Stimulated activated naive CD4-positive, alpha-beta T cell (primary cell): ENCODE measurements at places on chromosomes 7 and 10.

- DNase-seq, result no peak
Measured at GRCh38 chr7:20598459-20599309, 16.8 kb upstream of the ABCB5 start.

GRCh38 chr10:49288341-49289065 is 10.5 kb upstream of the C10orf71 start:
- DNase-seq, result no peak

GRCh38 chr7:130113887-130114286 is 43.6 kb downstream of the KLHDC10 start:
- no peak for DNase-seq

- DNase-seq, result no peak
Measured at GRCh38 chr7:69744026-69744425, 145.8 kb downstream of the AUTS2 start.

- no peak for DNase-seq
Measured at GRCh38 chr10:89476150-89476549, 59.2 kb downstream of the SLC16A12 start.

- no peak for DNase-seq
Measured at GRCh38 chr7:108059526-108059925, 56.6 kb upstream of the LAMB1 start.

DNA sequence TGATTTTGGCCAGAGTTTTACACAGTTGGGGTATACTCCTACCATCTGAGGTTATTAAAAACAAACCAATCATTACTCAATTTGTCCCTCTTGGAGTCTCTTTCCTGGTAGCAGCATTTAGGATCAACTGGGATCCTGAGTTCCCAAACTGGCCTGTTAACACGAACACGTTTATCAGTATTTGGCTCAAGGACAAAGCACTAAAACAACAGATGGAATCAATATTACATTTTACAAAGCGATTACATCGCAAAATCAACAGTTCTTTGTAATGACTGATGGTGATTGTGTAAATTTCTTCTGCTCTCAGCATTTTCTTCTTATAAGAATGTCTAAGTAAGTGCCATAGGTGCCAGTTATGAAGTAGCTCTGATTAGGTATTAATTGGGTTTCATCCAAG is 582.9 kb upstream of the ANKRD30A start:
- DNase-seq, result no peak

DNA sequence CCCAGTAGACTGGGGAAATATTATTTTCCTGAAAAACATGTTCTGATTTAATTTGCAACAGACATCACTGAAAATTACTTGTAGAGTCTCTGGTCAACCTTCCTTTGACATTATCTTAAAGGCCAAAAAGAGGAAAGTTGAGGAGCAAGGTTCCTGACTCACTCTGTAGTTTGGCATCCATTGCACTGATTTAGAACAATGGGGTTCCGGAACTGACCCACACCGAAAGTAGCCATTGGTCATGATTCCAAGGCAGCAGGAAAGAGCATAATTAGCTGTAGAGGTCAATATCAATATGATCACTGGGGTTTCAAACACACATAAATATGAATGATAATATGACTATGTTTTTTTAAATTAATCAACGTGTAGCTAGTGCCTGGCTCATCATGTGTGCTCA is 65.8 kb downstream of the DNMBP start:
- DNase-seq, result no peak

DNA sequence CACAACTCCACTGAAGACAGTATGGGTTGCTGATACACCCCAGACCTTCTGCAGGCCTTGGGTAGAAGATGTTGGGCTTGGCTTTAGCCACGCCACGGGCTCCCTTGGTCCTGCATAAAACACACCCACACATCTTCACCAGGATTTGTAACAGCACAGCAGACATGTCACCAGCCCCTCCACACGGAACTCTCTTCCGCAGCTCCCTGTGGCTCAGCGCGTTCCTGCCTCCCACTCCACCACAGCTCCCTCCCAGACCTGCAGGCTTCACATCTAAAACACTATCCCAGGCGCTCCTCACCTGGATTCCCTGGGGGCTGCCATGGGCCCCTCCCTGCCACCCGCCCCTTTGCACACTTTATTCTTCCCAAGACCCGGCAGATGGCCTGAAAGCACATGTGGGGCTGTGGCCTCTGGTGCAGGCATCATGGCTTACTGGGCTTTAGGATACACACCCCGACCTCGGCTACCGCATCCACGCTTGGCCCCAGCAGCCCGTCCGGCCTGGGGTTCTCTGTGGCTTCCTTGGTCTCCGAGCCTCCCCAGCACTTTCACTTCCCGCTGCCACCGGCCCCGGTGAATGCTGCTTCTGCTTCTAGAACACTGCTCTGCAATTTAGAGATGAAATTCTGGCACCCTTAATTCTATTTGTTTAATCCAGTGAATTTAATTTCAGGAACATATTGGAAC is 432.9 kb downstream of the DNAJB6 start:
- no peak for DNase-seq

- DNase-seq, result no peak
Measured at GRCh38 chr10:17787087-17787961, 21.8 kb upstream of the MRC1 start.

DNA sequence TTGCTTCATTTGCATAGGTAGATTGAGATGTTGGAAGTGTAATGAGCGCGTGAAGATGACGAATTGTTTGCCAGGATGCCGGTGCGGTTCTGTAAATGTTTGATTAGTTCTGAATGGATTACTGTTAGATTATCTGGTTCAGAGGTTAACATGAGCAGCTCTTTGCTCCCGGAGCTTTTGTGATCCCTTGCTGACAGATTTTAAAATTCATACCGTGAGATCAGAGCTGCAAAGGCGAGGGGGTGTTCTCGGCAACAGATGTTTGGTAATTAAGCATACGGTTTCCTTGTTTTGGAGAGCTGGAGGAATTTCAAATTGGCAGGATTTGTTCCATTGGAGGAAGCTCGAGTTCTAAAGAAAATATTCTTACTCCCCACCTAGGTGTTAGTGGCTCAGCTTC is 237.8 kb upstream of the GPR26 start:
- DNase-seq, result no peak

- DNase-seq, result peak; percentile 52
Measured at GRCh38 chr10:13271552-13272163, 28.2 kb downstream of the PHYH start.

DNA sequence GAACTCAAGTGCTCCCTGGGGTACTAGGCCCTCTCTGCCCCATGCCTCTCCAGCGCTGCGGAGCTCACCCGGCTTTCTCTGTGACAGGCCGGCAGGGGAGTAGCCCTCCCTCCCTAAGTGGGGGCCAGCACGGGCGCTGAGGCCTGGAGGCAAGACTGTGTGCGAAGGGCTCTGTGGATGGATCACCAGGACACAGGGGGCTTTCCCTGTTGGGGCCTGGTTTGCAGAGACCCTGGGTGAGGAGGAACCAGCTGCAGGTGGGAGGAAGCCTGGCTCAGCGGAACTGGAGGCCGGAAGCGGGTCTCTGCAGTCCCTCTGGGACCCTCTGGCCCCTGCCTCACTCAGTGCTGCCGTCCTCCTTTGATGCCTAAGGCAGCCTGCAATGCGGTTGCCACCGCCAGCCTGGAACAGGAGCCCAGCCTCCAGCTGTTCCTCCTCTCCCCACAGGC is 106.0 kb downstream of the CYTH3 start:
- no peak for DNase-seq

- DNase-seq, result no peak
Measured at GRCh38 chr7:6399351-6399750, 48.4 kb downstream of the DAGLB start.

- no peak for DNase-seq
Measured at GRCh38 chr10:21519941-21520436, 5.5 kb downstream of the SKIDA1 start.

DNA sequence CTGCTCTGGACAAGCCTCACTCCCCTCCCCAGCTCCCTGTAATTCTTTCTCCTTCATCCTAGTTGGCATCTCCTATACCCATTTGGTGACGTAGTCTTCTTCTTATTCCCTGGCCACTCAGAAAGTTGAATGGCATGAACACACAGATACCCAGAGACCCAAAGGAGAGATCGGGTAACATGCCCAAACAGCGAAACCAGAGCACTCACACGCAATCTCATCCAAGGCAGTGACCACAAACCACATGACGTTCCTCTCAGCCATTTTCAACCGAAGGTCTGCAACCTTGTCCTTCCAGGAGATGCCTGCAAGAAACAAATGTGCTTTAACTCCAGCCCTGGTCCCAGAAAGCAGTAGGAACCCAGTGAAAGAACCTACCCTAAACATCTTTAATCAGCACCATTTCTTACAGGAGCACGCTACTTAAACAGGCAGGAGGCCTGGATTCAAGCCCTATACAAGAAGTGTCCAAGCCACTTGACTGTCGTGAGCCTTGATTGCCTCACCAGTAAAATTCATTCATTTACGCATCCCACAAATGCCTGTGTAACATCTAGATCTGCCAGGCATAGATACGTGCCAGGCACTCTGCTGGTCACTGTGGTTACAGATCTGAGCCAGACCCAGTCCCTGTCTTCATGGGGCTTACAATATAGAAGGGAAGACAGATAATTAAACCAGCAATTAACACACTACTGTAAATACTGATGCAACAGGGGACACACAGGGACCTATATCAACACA is 37.1 kb downstream of the XPNPEP1 start:
- DNase-seq, result no peak

GRCh38 chr10:68553138-68553537 is 7.0 kb upstream of the TET1 start:
- no peak for DNase-seq

- DNase-seq, result no peak
Measured at GRCh38 chr10:77628906-77629730, 8.5 kb downstream of the KCNMA1 start.

GRCh38 chr7:131154380-131154779 is 173.3 kb upstream of the MKLN1 start:
- no peak for DNase-seq

DNA sequence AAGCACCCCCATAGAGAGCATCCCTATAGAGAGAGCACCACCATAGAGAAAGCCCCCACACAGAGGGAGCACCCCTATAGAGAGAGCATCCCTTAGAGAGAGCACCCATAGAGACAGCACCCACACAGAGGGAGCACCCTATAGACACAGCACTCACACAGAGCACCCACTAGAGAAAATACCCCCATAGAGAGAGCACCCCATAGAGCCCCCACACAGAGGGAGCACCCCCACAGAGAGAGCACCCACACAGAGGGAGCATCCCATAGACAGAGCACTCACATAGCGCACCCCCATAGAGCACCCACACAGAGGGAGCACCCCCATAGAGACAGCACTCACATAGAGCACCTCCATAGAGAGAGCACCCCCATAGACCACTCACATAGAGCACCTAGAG is 48.6 kb downstream of the INSIG1 start:
- no peak for DNase-seq

DNA sequence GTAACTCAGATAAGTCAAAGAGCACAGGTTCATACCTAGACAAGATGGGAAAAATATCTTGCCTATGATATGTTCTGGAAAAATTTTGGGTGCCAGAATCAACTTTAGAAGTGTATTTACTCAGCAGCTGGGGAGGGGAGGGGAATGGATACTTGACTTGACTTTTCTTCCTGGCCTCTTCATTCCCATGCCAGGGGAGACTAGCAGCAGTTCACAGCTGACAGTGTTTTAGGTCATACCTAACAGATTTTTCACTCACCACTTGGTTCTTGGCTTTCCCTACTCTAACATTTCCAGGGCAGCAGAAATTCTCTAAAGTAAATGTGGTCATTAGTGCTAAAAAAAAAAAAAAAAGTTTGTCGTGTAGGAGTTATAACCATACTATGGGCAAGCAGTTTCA is 46.3 kb downstream of the TAS2R16 start:
- no peak for DNase-seq

DNA sequence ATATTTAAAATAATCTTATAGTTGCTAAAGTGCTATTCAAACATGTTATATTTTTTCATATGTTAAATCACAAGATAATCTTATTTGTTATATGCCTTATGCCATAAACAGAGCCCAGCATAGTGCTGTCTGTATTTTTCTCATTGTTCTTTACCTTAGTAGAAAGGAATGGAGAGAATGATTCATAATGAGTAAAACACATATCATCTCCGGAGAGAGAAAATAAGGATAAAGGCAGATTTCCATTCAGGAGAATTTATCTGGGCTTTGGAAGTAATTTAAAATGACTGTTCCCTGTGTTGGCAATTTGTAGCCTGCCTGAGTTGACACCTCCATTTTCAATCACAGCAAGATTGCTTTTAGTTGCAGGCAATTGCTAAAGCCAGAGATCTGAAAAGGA is 30.2 kb downstream of the CHN2 start:
- no peak for DNase-seq

DNA sequence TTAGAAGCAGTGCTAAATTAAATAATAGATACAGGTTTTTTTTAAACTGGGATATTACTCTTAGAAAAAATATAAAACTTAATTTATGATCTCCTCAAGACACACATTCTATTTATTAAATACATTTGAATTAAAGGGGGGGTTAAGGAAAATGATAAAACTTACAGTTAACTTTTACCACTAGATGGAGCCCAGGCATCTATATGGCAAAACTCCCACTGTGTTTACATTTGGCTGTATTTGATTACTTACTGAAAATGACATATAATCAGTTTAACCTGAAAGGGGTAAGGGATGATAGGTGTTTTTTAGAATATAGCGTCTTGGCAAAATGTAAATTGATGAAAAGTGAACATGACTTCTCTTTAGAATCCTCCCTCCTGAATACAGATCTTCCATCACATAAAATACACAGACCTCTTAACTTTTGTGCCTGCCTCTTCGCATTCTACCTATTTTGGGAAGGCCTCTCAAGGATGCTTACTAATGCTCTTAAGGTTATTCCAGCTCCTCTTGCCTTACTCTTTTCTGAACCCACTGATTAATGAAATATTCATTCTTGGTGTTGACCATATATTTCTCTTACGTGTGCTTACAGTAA is 235.7 kb downstream of the AGMO start:
- DNase-seq, result no peak

GRCh38 chr10:53744746-53745145 is 972.2 kb upstream of the MBL2 start:
- DNase-seq, result no peak

GRCh38 chr7:155824227-155824886 is 12.1 kb upstream of the SHH start:
- DNase-seq, result no peak

DNA sequence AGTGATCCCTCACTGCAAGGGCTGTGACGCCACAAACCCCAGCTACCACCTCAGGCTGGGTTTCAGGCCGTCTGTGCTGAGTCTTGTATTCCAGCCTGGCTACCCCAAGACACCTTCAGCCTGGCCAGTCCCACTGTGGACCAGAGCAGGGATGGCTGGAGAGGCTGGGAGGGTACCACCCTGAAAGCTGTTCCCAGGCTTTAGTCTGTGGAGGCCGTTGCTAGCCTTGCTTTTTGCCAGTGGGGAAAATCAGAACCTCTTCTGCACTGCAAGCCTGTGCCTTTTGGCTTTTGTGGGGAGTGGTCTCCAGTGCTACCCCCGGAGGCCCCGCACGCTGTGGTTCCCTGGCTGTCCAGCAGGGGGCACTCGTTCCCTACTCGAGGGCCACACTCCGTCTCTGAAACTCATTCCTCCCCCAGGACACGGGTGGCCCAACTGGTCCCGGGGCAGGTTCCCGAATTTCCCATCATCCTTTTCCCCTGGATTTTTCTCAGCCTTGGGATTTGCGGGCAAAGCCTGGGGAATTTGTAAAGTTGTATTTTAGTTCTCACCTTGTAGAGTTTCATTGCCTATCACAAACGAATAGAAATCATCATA is 128.4 kb upstream of the BTBD16 start:
- no peak for DNase-seq

GRCh38 chr7:33054261-33054964 is 8.2 kb downstream of the NT5C3A start:
- peak; percentile 5 for DNase-seq
